CD4-positive, alpha-beta T cell treated with Interleukin-1 beta for 1 hour (primary cell): ENCODE measurements at places on chromosomes 5 and 9.
A peak's percentile ranks its signal among the peaks of the same experiment; 100 is the strongest.

GRCh38 chr9:121059998-121060636, 10.0 kb upstream of the C5 start:
- DNase-seq: peak; percentile 14

GRCh38 chr5:443239-444151, 519 bp downstream of the EXOC3 start:
- DNase-seq: peak; percentile 32

GRCh38 chr9:114666401-114666800, 8.8 kb upstream of the TEX53 start:
- DNase-seq: no peak

DNA sequence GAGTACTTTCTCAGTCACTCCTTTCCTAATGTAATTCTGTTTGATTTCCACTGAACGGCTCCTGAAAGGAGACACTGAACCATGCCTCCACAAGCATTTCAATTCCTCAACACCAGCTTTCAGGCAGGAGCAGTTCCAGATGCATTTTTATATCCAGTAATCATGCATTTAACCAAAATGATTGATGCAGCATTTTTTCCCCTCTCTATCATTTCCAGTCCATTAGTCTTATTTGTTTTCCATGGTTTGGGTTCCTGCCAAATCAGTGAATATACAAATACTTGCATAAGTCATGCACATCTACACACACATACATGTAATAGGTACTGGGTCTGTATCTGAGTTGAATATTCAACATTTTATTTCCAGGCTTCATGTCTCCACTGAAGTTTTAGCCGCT, 122.7 kb downstream of the GRIA1 start:
- DNase-seq: no peak

GRCh38 chr9:127977884-127978647, 2.7 kb downstream of the EEIG1 start:
- DNase-seq: no peak

- DNase-seq: no peak
These were observed 109.7 kb upstream of the RETREG1 start for GRCh38 chr5:16726538-16726946.

DNA sequence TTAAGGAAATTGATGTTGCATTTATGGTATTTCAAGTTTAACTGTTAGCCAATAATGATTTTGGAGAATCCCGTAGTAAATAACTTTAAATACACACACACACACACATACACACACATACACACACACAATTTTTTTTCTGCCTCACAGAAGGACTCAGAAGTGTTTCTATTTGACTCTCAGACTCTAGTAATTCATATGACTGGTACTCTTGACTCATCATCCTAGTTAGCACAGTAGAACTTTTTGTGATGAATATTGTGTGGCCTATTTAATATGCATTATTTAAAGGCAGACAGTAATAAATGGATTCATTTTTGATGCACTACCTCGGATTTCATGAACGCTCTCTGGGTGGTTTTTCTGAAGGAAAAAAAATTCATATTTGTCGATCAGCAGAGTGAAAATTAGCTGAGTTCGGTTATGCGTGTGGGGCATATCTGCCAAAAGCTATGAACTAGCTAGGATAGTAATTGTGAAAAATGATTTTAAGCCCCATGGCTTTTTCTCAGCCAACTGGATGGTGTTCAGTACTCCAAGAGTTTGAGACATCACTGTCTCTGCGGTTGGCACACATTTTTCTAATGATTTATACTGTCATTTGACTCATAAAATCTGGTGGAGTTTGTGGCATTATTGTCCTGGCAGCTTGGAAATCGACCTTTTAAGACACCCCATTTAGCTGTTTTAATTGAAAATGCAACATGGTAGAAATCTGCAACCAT, 102.2 kb downstream of the PCSK5 start:
- DNase-seq: no peak

GRCh38 chr9:91835216-91835615, 114.8 kb downstream of the ROR2 start:
- DNase-seq: no peak

GRCh38 chr5:130136300-130136699, 232.0 kb downstream of the CHSY3 start:
- no peak for DNase-seq

DNA sequence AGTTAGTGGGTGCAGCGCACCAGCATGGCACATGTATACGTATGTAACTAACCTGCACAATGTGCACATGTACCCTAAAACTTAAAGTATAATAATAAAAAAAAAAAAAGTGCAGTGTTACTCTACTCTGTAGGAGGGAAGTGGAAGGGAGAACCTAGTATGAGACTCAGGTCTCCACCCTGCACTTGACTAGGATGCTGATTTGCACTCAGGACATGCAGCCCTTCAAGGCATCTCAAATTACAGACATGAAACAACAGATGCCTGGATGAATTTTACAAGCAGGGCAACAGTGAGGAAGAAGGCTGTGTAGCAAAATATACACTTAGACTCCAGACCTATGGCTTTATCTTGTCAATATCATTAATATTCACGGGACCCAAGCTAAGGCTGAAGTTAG, 16.5 kb downstream of the TRIM32 start:
- no peak for DNase-seq

GRCh38 chr5:139919308-139919707, 123.7 kb downstream of the PSD2 start:
- DNase-seq: no peak

- DNase-seq: no peak
These were observed 144.5 kb upstream of the GPR151 start for GRCh38 chr5:146660376-146660960.

GRCh38 chr9:17349831-17350230, 215.0 kb downstream of the CNTLN start:
- DNase-seq: no peak

DNA sequence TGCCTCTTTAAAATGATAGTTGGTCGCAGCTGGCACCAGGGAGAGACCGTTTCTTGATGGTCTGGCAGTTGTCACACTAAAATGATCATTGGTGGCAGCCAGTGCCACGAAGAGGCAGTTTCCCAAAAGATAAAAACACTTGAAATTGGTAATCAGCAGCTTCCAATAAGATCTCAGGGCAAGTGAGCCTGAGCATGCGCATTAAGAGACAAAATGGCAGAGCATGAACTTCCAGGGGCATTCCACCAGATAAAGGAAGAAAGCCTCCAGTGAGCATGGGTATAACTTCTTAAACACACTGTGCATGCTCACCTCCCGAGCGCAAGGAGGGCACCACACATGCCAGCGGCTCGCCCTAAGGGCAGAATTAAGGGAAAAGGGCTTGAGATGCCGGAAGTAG, 1594.2 kb upstream of the CDH9 start:
- no peak for DNase-seq
